ENCODE measurements at places on chromosomes 12 and 14.

- DNase-seq, result peak; percentile 70
These were observed 4.4 kb downstream of the LGALS3 start for GRCh38 chr14:55133416-55133815.

- no peak for DNase-seq
These were observed 39.2 kb downstream of the BCL11B start for GRCh38 chr14:99232714-99233214.

DNA sequence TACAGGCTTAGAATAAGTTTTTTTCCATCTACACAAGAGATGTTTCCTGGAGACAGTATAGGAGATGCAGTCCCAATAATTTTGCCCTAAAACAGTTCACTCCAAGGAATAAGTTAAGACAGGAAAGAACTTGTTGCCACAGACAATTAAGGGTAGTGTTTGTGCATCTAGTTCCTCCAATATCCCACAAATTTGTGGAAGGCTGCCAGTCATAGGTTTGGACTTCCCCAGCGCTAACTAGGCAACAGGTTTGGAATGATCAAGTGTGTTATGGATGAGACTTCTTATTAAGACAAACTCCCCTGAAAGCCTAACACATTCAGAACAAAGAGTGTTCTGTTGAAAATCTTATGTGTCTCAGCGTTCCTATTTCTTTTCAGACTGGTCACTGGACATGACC lies 611.0 kb downstream of the CCER1 start:
- no peak for DNase-seq

DNA sequence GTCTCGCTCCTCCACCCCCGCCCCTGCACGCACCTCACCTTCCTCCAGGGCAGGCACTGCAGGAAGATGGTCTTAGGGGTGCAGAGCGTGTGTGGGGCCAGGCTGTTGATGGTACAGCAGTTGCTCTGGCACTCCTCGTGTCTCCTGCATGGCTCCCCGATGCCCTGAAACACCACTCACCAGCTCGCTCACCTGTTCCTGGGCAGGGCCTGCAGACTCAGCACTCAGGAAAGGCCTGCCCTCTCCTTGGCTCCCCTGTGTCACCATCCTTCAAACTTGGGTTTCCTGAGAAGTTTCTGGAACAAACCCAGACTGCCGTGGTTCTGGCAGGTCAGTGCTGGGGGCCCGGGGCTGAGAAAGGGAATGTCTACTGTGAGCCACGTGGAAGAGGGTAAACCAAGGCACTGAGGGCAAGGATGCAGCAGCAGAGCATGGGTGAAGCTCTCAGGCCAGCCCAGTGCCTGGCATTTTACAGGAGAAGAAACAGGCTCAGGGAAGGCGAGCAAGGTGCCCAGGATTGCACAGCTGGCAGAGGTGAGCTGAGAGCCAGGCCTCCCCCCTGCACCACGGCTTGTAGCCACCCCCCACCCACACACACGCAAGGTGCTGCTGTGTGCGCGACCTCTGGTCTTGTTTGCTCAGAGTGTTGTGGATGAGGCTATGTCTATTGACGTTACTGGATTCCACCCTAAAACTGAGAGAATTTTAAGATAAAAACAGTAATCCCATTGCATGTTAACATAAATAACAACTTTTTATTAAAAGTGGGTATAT lies 5.5 kb downstream of the LRCOL1 start:
- DNase-seq, result no peak

DNA sequence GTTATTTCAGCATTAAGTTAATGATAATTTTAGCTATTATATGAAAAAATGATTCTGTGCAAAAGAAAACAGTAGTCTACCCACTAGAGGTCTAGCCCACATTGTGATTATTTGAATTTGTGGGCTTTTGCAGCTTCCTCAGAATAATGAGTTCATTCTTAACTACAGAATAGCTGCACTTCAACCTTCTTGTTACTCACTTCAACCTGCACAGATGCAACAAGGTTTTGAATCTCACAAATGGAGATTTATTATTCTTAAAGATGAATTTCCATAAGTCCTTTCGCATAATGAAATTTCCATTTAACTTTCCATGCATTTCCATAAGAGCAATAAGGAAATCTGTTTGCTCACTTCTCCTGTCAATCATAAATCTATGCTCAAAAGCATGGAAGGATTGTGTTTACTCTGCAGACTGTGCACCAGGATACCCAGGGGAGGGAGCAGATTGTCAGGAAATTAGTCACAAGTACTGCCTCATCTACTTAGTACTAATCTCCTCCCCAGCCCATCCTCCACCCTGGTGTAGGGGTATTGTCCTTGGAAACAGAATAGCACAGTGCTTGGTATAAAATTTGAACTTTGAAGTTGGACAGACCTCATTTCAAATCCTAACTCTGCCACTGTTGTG lies 24.1 kb downstream of the PTGER2 start:
- DNase-seq, result no peak

GRCh38 chr12:104695453-104696148 lies 238.9 kb downstream of the CHST11 start:
- DNase-seq, result peak; percentile 71

Measured in inflammatory macrophage treated with lipopolysaccharide for 1 hour (primary cell).